Cardiac septum (tissue), 1 donor: ENCODE measurements at places on chromosomes 12 and 14. TPM values are rescaled to one million over a fixed set of nuclear protein-coding genes. Genes with fewer than 3 reads are reported as not detected.

DNA sequence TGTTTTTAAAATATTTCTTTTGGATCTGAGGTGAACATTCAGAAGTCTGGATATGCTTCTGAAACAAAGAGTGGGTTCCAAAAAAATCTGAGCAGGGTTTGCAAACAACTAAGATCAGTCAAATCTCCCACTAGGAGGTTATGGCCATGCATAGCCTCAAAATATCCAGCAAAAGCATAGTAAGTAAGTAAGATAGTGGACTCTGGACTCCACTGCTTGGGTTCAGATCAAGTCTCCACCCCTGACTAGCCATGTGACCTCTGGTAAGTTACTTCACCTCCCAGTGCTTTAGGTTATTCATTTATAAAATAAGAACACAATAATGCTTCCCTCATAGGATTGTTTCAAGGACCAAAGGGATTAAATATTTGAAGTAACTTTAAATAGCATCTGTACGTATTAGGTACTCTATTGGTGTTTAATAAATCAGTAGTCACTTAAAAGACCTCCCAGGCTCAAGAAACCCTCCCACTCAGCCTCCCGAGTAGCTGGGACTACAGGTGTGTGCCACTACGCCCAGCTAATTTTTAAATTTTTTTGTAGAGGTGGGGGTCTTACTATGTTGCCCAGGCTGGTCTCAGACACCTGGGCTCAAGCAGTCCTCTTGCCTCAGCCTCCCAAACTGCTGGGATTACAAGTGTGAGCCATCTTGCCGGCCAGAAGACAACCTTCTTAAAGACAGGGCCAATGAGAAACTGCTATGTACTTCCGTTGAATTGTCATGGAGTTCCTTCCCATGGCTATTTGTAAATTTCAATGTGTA lies 95.7 kb upstream of the SOX5 start:
- DNase-seq = no peak

GRCh38 chr14:37587881-37588666 lies 7.0 kb downstream of the FOXA1 start:
- DNase-seq = no peak

DNA sequence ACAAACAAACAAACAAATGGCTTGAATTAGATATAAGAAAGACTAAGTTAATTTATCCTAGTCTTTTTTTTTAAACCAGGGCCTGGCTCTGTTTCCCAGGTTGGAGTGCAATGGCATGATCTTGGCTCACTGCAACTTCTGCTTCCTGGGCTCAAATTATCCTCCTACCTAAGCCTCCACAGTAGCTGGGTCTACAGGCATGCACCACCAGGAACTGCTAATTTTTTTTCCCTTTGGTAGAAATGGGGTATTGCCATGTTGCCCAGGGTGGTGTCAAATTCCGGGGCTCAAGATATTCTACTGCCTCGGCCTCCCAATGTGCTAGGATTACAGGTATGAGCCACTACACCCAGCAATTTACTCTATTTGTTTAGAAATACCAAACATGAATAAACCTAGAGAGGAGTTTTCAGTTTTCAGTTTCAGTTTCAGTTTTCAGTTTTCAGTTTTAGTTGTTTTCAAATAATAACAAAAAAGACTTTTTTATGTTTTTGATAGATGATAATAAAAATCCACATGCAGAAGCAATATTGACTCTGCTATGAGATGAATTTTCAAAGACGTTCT lies 817.0 kb downstream of the FLRT2 start:
- no peak for DNase-seq

GRCh38 chr12:76106631-76107030 lies 22.1 kb upstream of the NAP1L1 start:
- DNase-seq = no peak

- DNase-seq = no peak
Observed at GRCh38 chr12:15701206-15701605, 88.0 kb downstream of the EPS8 start.

- no peak for DNase-seq
Observed at GRCh38 chr12:56993346-56993745, 13.0 kb downstream of the ZBTB39 start.

- DNase-seq = no peak
Observed at GRCh38 chr12:46461907-46462640, 89.5 kb upstream of the SLC38A2 start.

- DNase-seq = no peak
Observed at GRCh38 chr12:1552911-1553491, 41.4 kb downstream of the FBXL14 start.

GRCh38 chr12:73418541-73418940 lies 1119.1 kb upstream of the ATXN7L3B start:
- DNase-seq = no peak

- peak; percentile 27 for DNase-seq
Observed at GRCh38 chr12:52515319-52515646, 4.9 kb downstream of the KRT5 start.

DNA sequence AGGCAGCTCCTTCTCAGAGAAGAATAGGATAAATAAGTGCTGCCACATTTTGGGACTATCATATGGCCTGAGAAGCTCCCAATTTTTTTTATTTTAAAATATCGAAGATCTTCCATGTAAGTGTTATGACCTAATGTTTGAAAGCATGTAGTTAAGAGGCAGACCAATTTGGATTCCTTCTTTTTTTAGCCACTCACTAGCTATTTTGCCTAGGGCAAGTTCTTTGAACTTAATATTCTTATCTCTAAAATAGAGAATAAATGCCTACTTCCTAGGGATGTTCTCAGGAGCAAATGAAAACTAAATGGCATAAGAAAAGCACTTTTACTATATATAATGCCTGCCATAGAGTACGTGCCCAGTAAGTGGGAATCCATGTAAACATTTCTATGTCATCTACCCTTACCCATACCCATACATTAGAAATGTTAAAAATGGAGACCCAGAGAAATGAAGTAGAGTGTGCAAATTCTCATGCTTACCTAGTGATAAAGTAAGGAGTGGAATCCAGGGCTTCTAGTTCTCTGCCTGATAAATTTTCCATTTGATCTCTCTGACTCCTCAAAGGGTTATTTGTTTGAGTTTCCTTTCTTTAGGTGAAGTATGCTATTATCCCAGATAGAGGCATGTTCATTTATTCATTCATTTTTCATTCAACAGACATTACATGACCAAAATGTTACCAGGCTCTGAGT lies 148.3 kb downstream of the TGFB3 start:
- no peak for DNase-seq

DNA sequence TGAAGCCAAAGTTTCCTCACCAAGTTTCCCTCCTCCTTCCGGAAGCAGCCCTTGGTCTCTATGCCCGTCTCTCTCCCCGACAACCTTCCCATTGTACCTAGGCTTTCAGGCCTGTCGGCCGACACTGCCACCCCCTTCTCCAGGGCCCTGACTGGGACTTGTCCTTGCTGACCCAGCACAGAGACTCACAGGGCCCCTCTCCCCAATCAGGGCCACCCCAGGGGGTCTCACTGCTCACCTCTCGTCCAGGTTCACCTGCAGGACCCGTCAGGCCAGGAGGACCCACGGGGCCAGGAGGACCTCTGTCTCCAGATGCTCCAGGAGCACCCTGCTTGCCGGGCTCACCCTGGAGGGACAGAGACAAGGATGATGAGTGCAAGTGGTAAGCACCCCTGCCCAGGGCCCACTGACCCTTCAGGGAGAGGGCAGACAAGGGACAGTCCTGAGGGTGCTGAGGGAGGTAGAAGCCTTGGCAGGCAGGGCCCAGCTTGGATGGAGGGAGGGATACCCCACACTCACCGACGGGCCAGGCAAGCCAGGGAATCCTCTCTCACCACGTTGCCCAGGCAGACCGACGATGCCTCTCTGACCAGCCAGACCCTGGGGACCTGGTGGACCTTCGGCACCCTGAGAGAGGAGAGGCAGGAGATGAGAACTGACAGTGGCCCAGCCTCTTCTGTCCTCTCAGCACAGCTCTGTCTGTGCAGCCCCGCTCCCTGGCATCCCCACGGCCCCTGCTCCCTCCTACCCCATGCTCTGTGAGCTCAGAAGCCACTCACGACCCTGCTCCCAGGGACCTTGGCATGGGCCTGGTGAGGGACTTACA lies 14.6 kb downstream of the TMEM106C start:
- DNase-seq = no peak

- DNase-seq = no peak
Observed at GRCh38 chr12:120257041-120257821, 8.3 kb downstream of the PXN start.

- DNase-seq = no peak
Observed at GRCh38 chr12:53299101-53299453, 418 bp upstream of the MYG1 start.

DNA sequence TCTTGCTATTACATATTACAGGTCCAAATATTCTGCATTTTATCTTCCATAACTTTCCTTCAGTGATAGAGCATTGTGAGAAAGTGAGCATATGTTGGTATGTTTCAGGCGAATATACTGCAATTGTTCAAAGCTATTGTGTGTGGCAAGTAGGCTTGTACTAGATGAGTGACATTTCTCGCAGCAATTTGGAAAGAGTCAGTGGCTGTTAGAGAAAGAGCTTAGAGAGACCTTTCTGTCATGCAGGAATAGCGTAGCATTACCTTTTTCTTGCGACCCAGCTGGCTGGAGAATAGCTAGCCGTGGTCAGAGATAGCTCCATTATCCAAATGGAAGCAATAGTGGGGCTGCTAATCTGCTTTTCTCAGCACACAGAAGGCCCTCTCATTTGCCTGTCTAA lies 678.5 kb upstream of the FOXG1 start:
- DNase-seq = no peak

- no peak for DNase-seq
Observed at GRCh38 chr12:46445093-46445492, 72.5 kb upstream of the SLC38A2 start.

DNA sequence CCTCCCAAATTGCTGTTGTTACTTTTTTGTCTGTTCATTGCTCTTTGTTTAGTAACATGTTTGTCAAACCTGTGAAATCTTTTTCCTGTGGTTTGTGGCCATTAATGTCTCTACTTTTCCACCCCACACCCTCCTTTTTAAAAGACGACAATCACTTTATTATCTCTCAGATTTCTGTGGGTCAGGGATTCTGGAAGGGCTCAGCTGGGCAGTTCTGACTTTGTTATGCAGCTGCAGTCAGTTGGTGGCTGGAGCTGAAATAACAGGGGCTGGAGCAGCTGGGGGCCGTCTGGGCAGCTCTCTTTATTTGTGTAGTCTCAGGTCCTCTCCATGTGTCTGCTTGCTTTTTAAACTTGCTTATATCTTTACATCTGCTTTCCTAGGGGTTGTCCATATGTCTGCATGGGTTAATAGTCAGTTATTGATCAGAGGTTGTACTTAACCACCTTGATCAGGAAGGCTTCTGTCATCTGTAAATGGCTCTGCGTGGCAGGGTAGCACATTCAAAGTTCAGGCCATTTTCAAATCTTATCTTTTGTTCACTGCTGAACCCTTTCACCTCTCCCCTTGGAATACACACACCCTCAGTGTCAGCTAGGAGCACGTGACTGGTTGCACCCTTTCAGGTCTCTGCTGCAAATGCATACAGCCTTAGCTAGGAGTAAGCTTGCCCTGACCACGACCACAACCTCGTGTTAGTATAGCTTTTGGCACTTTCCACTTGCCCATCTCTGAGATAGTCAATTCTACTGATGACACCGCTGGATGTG lies 27.9 kb downstream of the BORCS5 start:
- no peak for DNase-seq

- no peak for DNase-seq
Observed at GRCh38 chr14:52259434-52259833, 8.1 kb upstream of the PTGDR start.

DNA sequence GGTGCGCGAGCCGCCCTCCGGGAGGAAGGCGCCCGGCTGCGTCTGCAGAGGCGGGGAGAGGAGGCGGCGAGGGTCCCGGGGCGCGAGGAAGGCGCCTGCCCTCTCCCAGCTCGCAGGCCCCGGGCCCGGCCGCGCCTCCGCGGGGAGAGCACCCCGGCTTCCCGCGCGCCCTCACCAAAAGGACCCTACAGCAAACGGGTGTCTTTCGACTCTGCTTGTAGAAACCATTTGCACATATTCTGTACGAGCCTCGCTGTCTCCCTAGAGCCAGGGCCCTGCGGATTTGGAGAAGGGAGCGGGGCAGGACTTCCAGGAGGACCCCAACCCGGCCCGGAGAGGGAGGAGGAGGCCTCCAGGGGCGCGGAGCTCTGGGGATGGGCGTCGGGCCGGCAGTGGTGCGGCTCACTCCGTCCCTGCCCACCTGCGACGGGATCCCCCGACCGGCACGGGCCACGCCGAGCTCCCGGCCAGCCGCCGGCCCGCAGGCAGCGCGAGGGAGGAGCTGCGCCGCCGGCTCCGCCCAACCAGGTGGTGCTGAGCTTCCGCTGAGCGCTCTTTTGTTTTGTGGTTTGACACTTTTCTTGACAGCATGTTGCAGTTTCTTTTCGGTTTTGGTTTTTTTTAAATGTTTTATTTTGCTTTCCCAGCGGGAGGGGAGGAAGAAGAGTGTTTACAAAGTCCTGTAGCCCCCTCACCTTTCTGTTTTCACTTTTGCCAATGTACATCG lies 103.3 kb upstream of the FKBP4 start:
- peak; percentile 61 for DNase-seq

DNA sequence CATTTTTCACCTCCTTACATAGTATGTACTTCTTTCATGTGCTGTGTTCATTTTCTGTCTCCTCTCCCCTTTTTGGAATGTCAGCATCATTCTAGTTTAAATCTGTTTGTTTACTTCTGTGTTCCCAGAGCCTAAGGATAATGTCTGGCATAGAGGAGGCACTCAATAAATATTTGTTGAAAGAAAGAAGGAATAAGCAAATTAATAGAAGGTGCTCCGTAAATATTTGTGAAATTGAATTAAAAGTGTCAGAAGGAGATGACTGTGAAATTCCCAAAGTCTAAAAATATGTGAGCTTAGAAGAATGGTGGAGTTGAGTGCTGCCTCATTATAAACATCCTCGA lies 3.3 kb upstream of the CDKN1B start:
- DNase-seq = no peak

- no peak for DNase-seq
Observed at GRCh38 chr12:15405606-15406005, 83.3 kb downstream of the PTPRO start.

Gene NTF3
- total RNA-seq = 0.70 TPM

Gene SLC35F4
- not detected for total RNA-seq

Gene COX8C
- total RNA-seq = 0.67 TPM

Gene LIN7A
- 17.3 TPM for total RNA-seq

Gene DBX2
- 0.19 TPM for total RNA-seq

Gene ARHGEF25
- total RNA-seq = 15.0 TPM

Gene PTPRQ
- 0.38 TPM for total RNA-seq

Gene RNU4-1
- 3,560 TPM for total RNA-seq

Gene KRT6A
- total RNA-seq = not detected

Gene KRT82
- total RNA-seq = not detected

Gene SDSL
- 11.5 TPM for total RNA-seq

Gene TPH2
- total RNA-seq = not detected

Gene CISTR
- total RNA-seq = 0.75 TPM
